RWPE2 (cell line): ENCODE measurements at places on chromosomes 4 and X.

DNA sequence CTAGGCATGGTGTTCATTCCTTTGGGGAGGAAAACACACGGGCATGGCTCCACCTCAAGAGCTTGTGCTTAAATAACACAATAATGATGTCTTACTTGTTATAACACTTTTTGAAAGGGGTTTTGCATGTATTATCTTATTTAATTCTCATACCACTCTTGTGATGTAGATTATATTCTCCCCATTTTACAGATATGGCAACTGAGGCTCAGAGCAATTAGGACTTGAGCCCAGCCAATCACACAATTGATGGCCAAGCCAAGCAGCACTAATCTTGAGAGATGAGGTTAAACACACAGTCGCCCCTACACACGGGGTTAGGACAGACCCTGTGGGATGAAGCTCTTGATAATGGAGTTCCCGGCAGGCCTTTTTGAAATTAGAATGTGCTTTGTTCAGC lies 45.1 kb downstream of the BCORL1 start:
- H3K27ac ChIP-seq = no peak overlapping the region
- no peaks in the 10 kb centered on the region for H3K4me1 ChIP-seq
- H3K36me3 ChIP-seq = peaks cover 7% of the 10 kb centered on the region; the same call in 1 of the 2 replicates
- DNase-seq = no peak
- H3K4me3 ChIP-seq = no peak overlapping the region
- no peaks in the 10 kb centered on the region for H3K27me3 ChIP-seq

GRCh38 chr4:96063639-96064038 lies 223.7 kb downstream of the PDHA2 start:
- no peak for DNase-seq
- H3K36me3 ChIP-seq = no peaks in the 10 kb centered on the region
- H3K27me3 ChIP-seq = no peaks in the 10 kb centered on the region
- no peak overlapping the region for H3K27ac ChIP-seq

DNA sequence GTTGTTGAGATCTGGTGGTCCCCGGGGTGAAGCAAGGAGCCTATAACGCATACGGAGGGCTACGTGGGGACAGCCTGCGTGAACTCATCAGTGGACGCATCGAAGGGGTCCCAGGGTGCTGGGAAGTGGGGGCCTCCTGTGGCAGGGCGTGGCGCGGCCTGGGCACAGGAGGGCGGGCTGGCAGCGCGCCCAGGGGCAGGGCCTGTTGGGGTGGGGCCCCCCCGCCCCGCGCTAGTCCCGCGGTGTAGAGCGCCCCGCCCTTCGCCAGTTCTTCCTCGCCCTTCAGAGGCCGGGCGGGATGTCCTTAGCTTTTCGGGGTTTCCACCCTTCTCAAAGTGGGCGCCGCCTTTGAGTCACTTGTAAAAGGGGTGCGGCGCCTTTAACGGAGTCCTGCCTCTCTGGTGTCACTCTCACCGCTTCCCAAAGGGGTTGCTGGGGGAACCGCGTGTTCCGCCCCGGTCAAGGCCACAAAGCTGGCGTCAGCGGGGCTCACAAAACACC lies 632 bp downstream of the PLP2 start:
- DNase-seq = no peak
- peak overlapping the region; percentile 80 for H3K4me3 ChIP-seq
- H3K36me3 ChIP-seq = peaks cover 37% of the 10 kb centered on the region
- H3K27ac ChIP-seq = peak overlapping the region; percentile 92
- H3K27me3 ChIP-seq = no peaks in the 10 kb centered on the region
- H3K4me1 ChIP-seq = peaks cover 32% of the 10 kb centered on the region

- H3K4me1 ChIP-seq = no peaks in the 10 kb centered on the region
- no peak for DNase-seq
- H3K36me3 ChIP-seq = no peaks in the 10 kb centered on the region
- no peak overlapping the region for H3K27ac ChIP-seq
- no peaks in the 10 kb centered on the region for H3K27me3 ChIP-seq
These were observed 372.6 kb downstream of the BCOR start for GRCh38 chrX:39725114-39725513.

GRCh38 chrX:97936296-97936695 lies 1052.6 kb downstream of the RPA4 start:
- no peak overlapping the region for H3K4me3 ChIP-seq
- DNase-seq = no peak
- no peaks in the 10 kb centered on the region for H3K4me1 ChIP-seq

DNA sequence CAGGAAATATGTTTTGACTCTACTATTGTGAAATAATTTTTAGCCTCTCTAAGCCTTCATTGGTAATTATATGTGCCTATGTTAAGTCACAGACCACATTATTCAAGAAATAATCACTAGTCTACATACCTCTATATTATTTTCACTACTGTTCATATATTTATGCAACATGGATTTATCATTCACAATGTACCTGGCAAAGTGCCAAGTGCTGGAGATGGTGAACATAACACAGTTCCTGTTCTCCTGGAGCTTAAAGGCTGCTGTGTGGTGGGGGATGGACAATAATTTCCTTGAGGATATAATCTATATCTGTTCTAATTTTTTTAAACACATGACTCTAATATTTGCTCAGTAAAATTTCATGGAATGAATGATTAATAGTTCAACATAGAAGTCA lies 527.7 kb upstream of the CXorf51A start:
- DNase-seq = no peak
- H3K27me3 ChIP-seq = no peaks in the 10 kb centered on the region
- H3K4me3 ChIP-seq = no peak overlapping the region
- H3K4me1 ChIP-seq = no peaks in the 10 kb centered on the region

DNA sequence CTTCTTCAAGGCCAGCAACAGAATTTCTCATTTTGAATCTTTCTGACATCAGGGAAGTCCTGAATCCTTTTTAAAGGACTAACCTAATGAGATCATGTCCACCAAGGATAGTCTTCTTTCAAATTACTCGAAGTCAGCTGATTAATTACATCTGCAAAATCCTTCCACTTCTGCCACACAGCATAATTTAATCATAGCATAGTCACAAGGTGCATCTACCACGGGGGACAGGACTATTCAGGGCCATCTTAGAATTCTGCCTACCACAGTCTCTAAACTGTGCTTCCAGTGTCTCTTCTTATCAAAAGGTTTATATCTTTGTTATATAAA lies 53.7 kb downstream of the ATP10D start:
- H3K27me3 ChIP-seq = no peaks in the 10 kb centered on the region
- H3K36me3 ChIP-seq = peaks cover 29% of the 10 kb centered on the region; the same call in 1 of the 2 replicates
- no peak overlapping the region for H3K4me3 ChIP-seq
- peaks cover 12% of the 10 kb centered on the region for H3K4me1 ChIP-seq

GRCh38 chrX:8067754-8068462 lies 103.2 kb downstream of the VCX2 start:
- H3K4me3 ChIP-seq = no peak overlapping the region
- H3K36me3 ChIP-seq = no peaks in the 10 kb centered on the region
- H3K27me3 ChIP-seq = no peaks in the 10 kb centered on the region
- no peak for DNase-seq

GRCh38 chrX:151729056-151729725 lies 5.4 kb upstream of the CNGA2 start:
- no peak for DNase-seq
- H3K36me3 ChIP-seq = no peaks in the 10 kb centered on the region
- no peaks in the 10 kb centered on the region for H3K4me1 ChIP-seq
- no peak overlapping the region for H3K27ac ChIP-seq
- H3K4me3 ChIP-seq = no peak overlapping the region
- no peaks in the 10 kb centered on the region for H3K27me3 ChIP-seq

DNA sequence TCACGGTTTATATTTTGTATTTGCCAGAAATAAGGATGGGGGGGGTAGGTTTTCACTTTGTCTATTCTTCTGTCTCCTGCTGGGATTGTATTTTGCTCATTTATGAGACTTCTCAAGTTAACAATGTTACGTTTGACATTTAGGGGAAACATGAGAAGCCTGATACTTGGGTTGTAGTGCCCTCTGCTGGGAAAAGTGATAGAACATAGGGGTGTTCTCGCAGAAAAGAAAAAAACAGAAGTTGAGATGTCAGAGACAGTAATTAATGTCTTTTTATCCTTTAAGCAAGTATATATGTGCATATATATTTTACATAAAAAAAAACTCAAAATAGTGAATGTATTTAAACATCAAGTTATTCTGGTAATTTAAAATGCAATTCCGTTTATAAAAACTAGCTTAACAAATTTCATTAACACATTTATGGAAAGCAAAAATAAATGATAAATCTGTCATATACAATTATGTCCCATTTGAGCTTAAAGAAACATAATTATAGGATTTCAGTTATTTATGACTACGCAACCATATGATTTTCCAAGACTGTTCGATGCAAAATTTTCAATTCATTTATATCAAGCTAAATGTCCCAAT lies 46.0 kb upstream of the TMPRSS11F start:
- no peak for DNase-seq
- H3K4me1 ChIP-seq = peaks cover 3% of the 10 kb centered on the region
- no peak overlapping the region for H3K27ac ChIP-seq
- H3K4me3 ChIP-seq = no peak overlapping the region
- no peaks in the 10 kb centered on the region for H3K27me3 ChIP-seq
- H3K36me3 ChIP-seq = no peaks in the 10 kb centered on the region

- no peaks in the 10 kb centered on the region for H3K4me1 ChIP-seq
- DNase-seq = no peak
- H3K36me3 ChIP-seq = no peaks in the 10 kb centered on the region
- no peak overlapping the region for H3K4me3 ChIP-seq
- H3K27me3 ChIP-seq = no peaks in the 10 kb centered on the region
- H3K27ac ChIP-seq = no peak overlapping the region
These were observed 324.8 kb upstream of the INTU start for GRCh38 chr4:127307996-127308395.

- no peak overlapping the region for H3K4me3 ChIP-seq
- no peaks in the 10 kb centered on the region for H3K27me3 ChIP-seq
- peak overlapping the region; percentile 14 for H3K27ac ChIP-seq
- H3K36me3 ChIP-seq = no peaks in the 10 kb centered on the region
- peaks cover 13% of the 10 kb centered on the region for H3K4me1 ChIP-seq
- peak; percentile 76 for DNase-seq
These were observed 122.4 kb downstream of the BCOR start for GRCh38 chrX:39975101-39975925.

DNA sequence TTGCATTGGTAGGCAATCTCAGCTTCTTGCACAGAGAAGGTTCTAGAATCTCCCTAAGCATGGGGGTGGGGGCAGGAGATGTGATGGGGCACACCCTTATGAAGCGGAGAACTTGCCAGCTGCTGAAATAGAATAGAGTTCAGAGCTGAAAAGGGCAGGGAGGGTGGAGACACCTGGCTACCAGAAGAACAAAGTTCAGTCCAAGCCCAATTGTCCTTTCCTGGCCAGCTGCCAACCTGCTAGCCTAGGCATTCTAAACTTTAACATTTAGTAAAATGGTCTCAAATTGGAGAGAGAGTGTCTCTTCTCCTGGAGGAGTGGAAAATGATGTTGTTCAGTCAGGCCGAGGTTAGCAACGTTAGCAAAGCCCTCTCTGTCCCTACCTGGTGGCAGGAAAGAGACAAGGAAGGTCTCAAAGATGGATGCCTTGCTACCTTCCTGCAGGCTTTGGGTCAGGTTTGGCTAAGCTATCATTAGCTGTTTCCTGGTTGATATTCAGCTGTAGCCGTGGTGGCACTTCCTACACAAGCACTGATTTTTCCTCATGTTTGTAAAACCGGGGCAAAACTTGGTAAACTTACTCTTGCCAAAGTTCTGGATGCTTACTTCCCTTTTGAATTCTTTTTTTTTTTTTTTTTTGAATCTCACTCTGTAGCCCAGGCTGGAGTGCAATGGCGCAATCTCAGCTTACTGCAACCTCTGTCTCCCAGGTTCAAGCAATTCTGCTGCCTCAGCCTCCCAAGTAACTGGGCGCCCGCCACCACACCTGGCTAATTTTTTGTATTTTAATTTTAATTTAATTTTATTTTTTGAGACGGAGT lies 34.7 kb upstream of the NYX start:
- no peaks in the 10 kb centered on the region for H3K27me3 ChIP-seq
- no peak for DNase-seq
- no peak overlapping the region for H3K27ac ChIP-seq
- no peaks in the 10 kb centered on the region for H3K4me1 ChIP-seq
- H3K4me3 ChIP-seq = no peak overlapping the region

- H3K27me3 ChIP-seq = no peaks in the 10 kb centered on the region
- no peak overlapping the region for H3K4me3 ChIP-seq
- no peak for DNase-seq
- H3K27ac ChIP-seq = no peak overlapping the region
These were observed 179.3 kb upstream of the AMOT start for GRCh38 chrX:113019958-113020357.

DNA sequence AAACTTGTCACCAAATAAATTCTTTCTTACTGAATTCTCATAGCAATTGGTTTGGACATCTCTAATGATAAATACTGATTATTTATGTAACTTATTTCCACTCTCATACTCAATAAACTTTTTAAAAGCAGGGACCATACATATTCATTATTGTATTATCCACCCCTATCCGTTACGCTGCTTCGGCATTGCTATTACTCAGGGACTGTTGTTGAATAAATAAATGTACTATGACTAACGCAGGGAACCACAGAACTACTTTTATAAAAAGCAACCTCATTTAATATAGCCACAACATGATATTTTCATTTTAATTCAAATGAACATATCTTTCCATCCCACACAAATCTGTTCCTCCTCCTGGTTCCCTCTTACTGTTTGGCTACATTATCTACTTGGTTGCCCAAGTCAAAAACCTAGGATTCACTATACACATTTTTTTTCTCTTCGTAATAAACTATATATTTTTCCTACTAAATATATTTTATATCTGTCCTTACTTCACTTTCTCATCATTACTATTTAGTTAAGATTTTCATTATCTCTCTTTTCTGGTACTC lies 14.9 kb upstream of the ANKRD50 start:
- H3K27ac ChIP-seq = no peak overlapping the region
- no peaks in the 10 kb centered on the region for H3K36me3 ChIP-seq
- no peak overlapping the region for H3K4me3 ChIP-seq

GRCh38 chr4:186228514-186228894 lies 1.2 kb downstream of the KLKB1 start:
- H3K27ac ChIP-seq = no peak overlapping the region
- DNase-seq = no peak
- no peaks in the 10 kb centered on the region for H3K36me3 ChIP-seq
- no peaks in the 10 kb centered on the region for H3K4me1 ChIP-seq

GRCh38 chr4:150418757-150419410 lies 163.1 kb upstream of the MAB21L2 start:
- H3K4me3 ChIP-seq = no peak overlapping the region
- no peak for DNase-seq
- H3K4me1 ChIP-seq = no peaks in the 10 kb centered on the region
- H3K36me3 ChIP-seq = no peaks in the 10 kb centered on the region
- H3K27ac ChIP-seq = no peak overlapping the region
